Tongue (tissue), 3 donors: ENCODE measurements at places on chromosomes 11 and 22.

- DNase-seq, result no peak
Measured at GRCh38 chr11:104858882-104859775, 39.1 kb downstream of the CASP12 start.

- DNase-seq, result peak; percentile 80
Measured at GRCh38 chr22:48944751-48945620, 882.7 kb downstream of the BRD1 start.

DNA sequence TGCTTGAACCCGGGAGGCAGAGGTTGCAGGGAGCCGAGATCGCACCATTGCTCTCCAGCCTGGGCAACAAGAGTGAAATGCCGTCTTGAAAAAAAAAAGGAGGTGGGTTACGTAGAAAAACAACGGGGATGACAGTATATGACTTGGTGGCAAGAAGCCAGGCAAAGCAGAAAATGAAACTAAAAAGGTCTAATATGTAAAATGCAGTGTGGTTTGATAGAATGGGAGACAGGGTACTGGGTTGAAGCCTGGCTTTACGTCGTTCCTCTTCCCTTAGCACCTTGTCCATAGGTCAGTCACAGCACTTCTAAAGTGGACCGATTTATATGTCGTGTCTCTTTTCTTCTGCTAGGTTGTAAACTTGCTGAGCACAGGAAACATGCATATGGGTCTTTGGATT is 274.9 kb upstream of the ZC3H12C start:
- no peak for DNase-seq

GRCh38 chr11:26234451-26234850 is 97.5 kb upstream of the ANO3 start:
- DNase-seq, result no peak

DNA sequence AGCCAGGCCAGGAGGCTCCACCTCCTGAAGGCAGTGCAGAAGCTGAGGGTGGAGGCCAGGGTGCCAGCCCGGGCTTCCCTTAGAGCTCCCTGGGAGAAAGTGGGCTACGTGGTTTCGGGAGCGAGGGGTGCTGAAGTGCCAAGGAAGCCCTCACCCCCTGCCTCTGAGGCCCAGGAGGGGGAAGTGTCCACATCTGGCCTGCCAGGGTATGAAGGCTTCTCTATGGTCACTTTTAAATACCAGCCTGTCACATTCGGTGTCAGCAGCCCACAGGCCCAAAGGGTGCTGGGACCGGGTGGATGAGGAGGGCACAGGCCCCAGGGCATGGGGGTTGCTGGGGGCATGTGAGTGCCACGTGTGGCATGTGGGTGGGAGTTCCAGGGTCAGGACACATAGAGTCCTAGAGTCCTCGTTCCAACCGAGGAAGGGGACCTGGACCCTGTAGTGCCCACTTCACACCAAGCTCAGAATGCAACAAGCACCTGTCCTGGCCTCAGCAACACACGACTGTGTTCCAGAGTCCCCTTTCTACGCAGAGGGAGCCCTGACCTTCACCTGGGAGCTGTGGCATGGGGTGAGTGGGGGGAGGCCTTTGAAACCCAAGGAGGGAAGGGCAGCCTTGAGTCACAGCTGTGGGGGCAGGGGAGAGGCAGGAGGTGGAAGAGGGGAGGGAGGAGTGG is 1.7 kb downstream of the SHISA8 start:
- DNase-seq, result no peak

DNA sequence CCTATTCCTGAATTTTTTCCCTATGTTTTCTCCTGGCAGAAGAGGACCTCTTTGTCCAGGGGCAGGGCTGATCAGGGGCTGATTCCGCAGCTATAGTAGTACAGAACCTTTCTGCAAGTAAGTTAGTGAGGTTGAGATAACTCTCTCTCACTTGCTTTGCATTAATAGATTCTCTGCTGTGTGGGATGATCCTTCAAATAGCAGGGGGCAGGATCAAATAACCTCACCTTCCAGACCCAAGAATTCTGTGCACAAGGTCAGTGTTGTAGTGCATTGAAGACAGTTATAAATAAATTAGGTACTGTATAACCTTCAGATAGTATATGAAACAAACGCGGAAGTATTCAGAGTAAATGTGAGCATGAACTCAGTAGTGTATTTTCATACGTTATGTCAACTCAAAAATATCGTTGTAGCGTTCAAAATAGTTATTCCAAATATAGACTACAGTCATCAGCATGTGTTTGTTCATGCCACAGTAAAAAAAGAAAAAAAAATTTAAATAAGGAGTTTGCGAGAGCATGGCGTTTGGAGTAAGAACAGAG is 278 bp downstream of the MMP26 start:
- DNase-seq, result peak; percentile 15

DNA sequence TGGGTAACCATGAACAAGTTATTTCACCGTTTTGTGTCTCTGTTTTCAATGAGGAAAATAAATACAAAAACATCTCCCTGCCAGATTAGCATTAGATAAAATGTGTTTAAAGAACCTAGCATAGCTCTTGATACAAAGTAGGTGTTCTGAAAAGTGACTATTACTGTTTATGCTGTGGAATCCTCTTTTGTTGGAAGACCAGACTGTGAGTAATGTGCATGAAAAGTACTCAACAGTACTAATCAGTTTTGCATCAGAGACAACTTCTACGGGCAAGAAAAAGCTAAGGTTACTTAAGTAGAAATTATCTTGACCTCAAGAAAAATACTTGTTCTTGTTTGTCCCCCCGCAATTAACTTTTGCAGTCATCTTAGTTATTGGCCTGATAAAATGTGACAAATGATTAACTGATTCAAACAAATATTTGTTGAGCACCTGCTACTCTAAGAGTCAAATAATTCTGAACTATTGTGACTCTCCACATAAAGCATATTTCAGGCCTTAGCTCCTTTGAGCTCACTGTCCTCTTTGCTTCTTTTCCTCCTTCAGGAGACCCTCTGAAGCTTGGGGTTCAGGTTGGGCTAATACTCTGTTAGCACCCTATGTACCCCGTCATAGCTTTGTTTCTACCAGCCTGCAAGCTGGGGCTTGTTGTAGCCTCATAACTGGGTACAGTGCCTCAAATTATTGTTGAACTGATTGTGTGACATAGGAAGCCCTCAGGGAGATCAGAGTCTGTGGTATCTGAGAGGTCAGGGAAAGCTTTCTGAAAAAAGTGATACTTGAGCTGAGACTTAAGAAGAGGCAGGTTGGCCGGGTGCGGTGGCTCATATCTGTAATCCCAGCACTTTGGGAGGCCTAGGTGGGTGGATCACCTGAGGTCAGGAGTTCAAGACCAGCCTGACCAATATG is 24.5 kb downstream of the DIXDC1 start:
- no peak for DNase-seq

DNA sequence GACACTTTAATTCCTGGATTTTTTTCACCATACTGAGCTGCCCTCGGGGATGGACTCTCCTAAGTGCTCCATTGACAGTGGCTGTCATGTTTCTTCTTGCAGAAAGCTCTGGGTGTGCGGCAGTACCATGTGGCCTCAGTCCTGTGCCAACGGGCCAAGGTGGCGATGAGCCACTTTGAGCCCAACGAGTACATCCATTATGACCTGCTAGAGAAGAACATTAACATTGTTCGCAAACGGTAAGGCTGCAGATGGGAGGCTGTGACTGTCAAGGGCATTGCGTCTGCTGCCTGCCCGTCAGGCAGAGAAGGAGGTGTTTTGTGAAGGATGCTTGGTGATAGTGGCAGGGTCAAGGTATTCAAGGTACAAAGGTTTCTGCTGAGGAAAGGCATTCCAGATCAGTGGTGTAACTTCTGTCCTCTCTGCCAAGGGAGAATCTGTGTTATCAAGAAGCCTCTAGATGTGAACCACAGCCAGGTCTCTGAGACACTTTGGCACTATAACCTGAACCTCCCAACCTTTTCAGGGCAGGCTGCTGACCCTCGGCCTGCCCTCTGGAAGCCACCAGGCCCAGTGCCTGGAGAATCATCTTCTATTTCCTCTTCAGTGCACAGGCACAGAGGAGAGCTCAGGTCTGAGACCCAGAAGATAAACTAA is 30.8 kb downstream of the ACO2 start:
- no peak for DNase-seq

- DNase-seq, result peak; percentile 23
Measured at GRCh38 chr11:70948855-70949531, 303.4 kb downstream of the SHANK2 start.

- DNase-seq, result no peak
Measured at GRCh38 chr11:102716527-102716926, 8.2 kb downstream of the MMP8 start.

GRCh38 chr11:85133636-85134035 is 493.5 kb downstream of the DLG2 start:
- DNase-seq, result peak; percentile 22

DNA sequence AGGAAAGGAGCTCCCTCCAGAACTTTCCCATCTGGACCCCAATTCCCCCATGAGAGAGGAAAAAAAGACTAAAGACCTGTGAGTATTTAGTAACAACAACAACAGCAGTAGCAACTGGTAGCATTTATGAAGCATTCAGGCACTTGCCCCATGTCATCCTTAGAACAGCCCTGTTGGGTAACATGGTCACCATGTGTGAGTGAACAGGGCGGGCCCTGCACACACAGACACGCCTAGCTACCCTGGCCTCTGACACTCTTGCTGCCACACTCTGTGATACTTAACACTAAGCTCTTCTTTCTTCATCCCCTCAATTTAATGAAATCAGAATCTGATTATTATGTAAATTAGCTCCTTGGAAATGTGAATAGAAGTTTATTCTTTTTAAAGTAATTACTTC is 26.1 kb upstream of the SLC25A18 start:
- DNase-seq, result no peak

- DNase-seq, result no peak
Measured at GRCh38 chr11:82775218-82775617, 41.6 kb upstream of the FAM181B start.

- no peak for DNase-seq
Measured at GRCh38 chr11:33730716-33731115, 5.5 kb downstream of the CD59 start.

DNA sequence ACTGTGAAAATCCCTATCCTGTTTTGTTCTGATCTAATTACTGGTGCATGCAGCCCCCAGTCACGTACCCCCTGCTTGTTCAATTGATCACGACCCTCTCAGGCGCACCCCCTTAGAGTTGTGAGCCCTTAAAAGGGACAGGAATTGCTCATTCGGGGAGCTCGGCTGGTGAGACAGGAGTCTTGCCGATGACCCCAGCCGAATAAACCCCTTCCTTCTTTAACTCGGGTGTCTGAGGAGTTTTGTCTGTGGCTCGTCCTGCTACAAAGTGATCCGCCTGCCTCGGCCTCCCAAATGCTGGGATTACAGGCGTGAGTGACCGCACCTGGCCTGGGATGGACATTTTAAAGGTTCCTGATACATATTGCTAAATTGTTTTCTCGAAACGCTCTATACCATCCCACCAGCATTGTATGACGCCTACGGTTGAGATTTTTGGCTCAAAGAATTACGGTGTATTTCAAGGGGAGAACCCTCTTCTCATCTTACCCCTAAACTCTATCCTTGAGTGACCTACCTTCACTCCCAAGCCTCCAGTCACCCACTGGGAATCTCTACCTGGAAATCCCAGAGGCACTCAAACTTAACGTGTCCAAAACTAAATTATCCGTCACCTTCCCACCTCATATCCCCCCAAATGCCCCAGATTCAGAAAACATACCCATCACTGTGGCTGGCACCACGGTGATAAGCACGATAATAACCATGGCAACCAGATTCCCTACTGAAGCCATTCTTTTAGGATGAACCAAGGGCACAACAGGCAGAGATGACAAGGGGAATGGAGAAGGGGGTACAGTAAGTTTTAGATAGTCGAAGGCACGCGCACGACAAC is 789 bp upstream of the POLA2 start:
- DNase-seq, result no peak

GRCh38 chr11:574632-575312 is 1.5 kb upstream of the PHRF1 start:
- DNase-seq, result no peak

- no peak for DNase-seq
Measured at GRCh38 chr11:79285756-79286155, 155.1 kb downstream of the TENM4 start.

DNA sequence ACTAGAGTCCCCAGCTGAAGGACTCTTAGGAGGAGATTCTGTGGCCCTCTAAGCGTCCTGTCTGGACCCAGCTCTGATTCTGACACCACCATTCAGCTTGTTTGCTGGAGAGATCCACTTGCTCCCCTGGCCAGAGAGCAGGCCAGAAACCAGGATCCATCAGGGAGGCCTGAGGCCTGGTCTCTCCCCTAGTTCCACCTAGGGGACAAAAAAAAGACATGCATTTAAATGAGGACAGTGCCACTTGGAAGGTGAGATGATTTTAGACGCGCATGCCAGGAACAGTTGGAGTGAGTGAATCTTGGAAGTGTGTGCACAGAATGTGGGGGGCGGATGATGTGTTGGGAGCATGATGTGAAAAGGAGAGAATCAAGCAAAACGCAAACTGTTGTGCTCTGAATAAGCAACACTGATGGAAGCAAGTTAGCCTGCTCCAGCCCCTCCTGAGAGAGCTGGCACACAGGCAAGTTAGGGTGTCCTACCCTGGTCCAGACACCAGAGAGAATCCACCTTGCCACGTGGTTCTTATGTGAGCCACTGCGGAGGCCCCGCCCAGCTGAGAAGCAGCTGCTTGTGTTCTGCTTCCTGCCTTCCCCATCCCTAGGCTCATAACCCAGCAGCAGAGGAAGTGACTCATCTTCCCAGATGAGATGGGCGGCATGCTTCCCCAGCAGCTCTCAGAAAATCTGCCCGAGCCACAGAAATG is 8.0 kb upstream of the SLCO2B1 start:
- DNase-seq, result peak; percentile 77

DNA sequence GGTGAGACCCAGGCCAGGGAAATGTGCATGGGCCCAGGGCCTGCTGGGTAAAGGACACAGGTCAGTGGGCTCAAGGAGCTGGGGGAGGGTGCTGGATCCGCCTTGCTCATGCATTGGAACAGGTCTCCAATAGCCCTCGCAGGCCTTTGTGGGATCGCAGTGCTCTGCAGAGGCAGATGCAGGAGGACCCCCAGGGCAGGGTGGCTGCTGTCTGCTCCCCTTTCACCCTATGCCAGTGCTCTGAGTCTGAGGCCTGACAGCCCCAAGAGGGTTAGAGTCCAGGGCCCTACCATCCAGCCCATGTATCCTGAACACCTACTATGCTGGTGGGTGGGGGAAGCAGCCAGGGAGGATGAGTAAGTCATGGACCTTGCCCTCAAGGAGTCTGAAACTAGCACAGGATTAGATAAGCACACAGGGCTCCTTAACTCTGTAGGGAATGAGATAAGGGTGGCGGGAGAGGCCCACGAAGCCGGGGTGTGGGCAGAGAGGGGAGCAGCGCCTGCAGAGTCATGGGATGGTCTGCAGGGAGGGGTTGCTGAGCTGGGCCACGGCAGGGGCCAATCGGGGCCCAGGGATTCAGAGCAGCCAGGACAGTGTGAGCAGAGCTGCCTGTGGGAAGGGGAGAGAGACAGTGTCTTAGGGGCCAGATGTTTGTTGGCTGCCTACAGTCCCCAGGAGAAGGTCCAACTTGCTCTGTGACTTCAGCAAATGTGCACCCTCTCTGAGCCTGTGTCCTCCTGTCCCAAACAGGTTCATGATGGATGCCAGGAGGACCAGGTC is 10.5 kb upstream of the EHD1 start:
- no peak for DNase-seq
